ENCODE measurements at places on chromosomes 3 and 15.

GRCh38 chr3:114418107-114418506 is 124.3 kb downstream of the TIGIT start:
- DNase-seq, result no peak

- DNase-seq, result no peak
These were observed 11.4 kb downstream of the ZFAND6 start for GRCh38 chr15:80070840-80071239.

GRCh38 chr15:62781081-62781497 is 261.5 kb upstream of the TPM1 start:
- no peak for DNase-seq

DNA sequence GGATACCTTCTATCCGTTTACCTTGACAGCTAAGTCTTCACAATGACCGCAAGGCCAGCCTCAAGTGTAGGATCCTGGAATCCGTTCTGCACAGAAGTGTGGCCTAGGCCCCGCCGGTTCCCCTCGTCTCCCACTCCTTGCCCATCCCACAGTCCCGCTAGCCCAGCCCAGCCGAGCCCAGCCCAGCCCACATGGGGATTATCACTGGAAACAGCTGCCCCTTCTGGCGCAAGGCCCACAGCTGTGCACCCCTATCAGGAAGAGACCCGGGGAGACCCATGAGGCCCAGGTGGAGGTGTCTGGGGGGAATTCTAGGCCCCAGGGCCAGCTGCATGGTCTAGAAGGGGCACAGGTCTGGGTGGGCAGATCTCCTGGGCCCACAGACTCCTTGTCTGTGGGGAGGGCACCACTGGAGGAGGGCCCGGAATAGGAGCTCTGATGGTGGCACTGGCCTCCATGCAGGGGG is 27.9 kb upstream of the KLF13 start:
- DNase-seq, result no peak

DNA sequence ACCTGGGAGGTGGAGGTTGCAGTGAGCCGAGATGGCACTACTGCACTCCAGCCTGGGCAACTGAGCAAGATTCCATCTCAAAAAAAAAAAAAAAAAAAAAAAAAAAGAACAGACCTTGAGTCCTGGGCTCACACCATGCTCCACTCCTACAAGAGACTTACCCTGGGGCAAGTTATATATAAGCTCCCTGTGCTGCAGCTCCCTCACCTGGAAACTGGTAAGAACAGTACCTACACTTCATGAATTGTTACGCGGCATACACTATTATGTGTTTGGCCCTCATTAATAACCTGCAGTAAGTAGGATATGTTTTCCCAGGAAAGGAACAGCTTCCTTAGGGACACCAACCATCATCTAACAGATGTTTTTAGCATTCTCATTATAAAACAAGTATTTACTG is 119.6 kb downstream of the FMN1 start:
- DNase-seq, result no peak

- DNase-seq, result no peak
These were observed 92.3 kb downstream of the ADAMTSL3 start for GRCh38 chr15:83746231-83746630.

DNA sequence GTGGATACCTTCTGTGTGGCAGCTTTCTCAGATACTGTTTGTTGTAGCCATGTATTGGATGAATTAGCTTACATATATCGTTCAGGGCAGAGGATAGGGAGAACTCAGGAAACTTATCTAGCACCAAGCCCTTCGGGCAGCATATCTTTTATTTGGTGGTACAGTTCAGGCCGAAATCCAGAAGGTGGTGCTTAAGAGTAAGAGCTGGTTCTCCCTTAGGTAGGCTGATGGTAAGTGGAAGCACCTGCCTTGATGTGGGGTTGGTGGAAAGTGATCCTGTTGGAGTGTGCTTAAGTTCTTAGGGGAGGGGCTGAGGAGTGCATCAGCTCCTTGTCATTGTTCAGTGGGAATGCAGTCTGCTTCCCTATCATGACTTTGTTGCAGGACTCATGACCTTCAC is 187.5 kb downstream of the DOCK3 start:
- DNase-seq, result no peak

DNA sequence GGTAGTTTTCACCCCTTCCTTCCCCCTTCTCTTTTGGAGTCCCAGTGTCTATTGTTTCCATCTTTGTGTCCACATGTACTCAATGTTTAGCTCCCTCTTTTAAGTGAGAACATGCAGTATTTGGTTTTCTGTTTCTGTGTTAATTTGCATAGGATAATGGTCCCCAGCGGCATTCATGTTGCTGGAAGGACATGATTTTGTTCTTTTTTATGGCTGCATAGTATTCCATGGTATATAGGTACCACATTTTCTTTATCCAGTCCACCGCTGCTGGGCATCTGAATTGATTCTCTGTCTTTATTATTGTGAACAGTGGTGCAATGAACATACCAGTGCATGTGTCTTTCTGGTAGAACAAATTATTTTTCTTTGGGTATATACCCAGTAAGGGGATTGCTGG is 7.7 kb upstream of the HDGFL3 start:
- DNase-seq, result no peak

DNA sequence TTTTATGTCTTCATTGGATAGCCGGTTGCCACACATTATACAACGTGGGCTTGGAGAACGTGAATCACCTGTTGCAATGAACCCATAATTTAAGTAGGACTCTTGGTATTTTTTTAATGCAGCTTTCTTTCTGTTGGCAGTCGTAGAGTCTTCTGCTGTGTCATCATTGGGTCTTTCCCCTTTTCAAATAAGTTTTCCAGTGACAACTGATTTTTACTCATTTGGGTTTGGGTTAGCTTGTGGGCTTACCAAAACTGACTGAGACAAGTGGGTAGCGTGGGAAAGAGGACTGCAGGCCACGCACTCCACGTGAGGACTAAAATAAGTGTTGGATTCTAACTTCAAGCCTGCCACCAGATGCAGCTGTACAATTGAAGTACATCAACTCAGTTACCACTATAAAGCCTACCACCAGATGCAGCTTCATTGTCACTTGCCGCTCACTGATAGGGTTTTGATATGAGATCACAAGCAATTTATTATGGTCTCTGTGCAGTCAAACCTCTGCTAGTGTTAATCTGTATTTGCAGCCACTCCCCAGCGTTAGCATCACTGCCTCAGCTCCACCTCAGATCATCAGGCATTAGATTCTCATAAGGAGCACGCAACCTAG is 6.4 kb upstream of the CAPN7 start:
- DNase-seq, result no peak

DNA sequence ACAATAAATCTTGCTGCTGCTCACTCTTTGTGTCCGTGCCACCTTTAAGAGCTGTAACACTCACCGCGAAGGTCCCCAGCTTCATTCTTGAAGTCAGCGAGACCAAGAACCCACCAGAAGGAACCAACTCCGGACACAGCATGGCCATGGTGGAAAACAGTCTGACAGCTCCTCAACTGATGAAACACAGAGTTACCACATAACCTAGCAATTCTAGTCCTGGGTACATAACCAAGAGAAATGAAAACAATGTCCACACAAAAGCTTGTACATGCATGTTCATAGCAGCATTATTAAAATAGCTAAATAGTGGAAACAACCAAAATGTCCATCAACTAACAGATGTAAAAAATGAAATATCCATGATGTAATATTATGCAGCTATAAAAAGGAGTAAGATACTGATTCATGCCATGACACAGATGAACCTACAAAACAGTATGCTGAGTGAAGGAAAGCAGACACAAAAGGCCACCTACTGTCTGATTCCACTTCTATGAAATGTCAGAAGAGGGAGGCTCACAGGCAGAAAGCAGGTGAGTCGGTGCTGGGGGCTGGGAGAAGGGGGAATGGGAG is 36.8 kb downstream of the VGLL4 start:
- no peak for DNase-seq

GRCh38 chr15:51668446-51668845 is 12.9 kb upstream of the SCG3 start:
- DNase-seq, result no peak

DNA sequence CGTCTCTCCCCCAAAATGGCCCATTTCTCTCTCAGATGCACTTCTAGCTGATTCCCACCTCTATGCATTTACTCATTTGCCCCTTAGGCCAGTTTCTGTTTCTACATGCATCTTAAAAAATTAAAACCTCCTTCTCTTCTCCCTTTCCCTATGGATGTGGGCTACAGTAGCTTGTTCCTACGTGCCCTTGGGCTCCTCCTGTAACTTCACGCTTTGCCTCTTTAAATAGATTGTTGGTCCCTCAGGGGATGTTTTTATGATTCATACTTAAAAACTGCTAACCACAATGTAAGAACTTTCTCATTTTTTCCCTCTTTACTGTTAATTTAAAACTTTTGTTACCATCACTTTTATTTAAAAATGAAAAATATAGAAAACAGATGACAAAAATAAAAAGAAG is 185.6 kb upstream of the MRPL3 start:
- DNase-seq, result no peak

DNA sequence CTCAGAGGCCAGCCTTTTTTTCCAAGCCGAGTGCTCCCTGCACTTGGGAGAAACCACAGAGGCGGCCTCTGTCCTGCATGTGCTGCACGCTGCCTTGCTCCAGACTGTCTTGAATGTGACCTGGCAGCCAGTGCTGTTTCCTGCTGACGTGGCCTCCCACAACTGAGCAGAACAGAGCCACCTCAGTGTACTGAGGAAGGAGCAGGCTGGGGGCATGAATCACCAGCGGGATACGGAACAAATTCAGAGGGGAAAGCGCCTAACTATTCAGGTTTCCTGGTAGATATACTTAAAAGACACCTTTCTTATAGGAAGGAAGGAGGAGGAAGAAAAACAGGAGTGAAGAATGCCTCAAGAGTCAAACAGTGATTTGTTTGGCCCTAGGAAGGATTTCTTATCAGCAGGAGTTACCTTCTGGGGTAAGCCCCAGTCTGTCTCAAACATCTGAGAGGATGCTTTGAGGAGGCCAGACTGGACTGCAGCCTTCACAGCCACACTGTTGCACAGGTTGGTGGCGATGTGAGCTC is 114.0 kb downstream of the FNDC3B start:
- DNase-seq, result peak; percentile 47

DNA sequence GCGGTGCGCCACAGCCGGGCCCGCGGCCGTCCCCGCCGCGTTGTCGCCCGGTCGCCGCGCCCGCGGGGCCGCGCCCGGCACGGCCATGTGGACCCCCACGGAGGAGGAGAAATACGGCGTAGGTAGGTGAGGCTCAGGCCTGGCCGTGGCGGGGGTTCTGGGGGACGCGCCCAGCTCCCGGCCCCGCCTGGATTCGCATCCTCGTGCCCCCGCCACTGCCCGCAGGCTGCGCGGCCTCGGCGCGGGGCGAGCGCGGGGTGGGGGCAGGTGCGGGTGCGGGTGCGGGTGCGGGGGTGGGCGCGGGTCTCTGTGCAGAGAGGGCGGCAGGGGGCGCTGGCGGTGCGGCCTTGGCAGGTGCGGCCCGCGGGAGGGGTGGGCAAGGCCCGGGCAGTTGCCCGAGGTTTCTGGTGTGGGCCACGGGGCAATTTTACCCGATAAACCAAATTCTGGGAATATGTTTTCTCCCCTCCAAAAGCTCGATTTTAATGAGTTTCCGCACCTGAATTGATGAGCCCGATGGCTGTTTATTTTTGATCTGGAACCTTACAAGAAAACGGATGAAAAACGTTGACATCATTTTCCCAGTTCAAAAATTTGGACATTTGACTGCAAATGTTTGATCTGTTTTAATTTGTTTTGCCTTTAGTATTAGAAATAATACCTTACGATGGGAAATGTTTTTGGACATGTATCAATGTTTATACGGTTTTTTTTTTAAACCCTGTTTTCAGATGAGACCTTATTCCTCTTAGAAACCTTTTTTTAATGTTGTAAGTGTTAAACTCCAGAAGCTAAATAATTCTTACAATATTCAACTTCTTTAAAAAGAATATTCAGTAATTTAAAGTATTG is 678 bp downstream of the DOCK3 start:
- DNase-seq, result peak; percentile 50

DNA sequence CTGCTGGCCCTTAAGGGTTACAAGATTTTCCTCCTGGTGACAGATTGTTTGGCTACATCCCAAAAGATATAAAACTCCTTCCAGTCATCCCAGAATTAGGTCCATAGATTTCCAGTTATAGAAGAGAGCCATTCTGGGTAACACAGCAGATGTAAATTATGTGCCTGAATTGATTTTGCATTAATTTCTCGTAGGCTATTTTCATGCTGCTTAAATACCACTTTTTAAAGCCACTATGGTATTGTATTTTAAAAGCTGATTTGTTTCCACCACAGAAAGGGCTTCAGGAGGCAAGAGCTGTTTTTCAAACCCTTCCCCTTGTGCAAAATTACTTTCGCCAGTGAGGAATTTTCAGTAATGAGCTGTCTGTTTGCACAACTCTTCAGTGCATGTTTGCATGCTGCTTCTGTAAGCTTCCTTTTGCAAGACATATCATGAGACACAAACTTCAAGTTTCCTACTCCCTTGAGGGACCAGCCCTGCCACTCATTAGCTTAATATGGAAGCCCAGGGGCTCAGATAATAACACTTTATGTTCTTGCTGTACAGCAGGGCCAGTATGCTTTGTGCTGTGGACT is 105.4 kb upstream of the TNIK start:
- no peak for DNase-seq

DNA sequence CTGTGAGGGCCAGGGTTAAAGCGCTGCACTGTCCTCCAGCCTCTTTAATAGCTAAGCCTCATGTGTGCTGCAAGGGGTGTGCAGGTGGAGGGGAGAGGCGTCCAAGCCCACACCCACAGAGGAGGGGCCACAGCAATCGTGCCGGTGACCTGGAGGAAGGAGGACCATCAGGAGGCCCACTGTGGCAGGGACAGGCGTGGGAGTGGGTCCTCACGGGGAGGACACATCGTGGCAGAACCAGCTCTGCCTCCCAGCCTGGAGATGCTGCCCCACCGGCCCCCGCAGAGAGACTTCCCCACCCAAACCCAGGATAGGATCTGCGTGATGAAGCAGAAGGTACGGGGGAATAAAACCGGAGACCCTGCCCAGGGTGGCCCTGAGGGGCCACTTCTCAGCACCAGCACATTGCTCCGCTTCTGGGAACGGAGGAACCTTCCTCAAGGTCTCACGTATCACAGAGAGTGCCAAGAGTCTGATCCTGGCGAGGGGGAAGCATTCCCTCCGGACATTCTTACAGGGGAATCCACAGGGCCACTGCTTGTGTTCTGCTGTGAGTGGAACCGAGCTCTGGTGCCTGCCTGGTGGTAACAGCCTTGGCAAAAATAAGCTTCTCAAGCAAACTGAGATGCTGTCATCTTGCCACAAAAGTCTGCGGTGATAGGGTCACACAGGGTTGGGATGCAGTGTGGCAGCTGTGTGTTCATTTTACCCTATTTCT is 199.8 kb downstream of the XXYLT1 start:
- DNase-seq, result no peak

- DNase-seq, result no peak
These were observed 5.5 kb downstream of the B4GALT4 start for GRCh38 chr3:119235151-119235550.

- DNase-seq, result no peak
These were observed 419.0 kb downstream of the CNTN4 start for GRCh38 chr3:2517500-2518172.

All from nucleus accumbens (tissue), 56 donors.